ENCODE measurements at places on chromosomes 13 and 19.

DNA sequence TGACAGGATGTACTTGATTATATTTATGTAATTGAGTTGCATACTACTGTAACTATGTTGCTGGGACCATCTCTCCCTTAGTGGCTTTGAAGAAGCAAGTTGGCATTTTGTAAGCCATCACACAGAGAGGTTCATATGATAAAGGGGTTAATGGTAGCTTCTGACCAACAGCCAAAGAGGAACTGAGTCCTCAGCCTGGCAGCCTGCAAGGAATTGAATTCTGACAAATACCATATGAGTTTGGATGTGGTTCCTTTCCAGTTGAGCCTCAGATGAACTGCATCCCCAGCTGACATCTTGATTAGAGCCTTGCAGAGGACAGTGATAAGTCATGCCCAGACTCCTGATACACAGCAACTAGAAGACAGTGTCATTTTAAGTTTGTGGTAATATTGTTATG, 8.6 kb upstream of the MYCBP2 start:
- DNase-seq: no peak

GRCh38 chr19:23571175-23571574, 115.8 kb downstream of the ZNF675 start:
- no peak for DNase-seq

DNA sequence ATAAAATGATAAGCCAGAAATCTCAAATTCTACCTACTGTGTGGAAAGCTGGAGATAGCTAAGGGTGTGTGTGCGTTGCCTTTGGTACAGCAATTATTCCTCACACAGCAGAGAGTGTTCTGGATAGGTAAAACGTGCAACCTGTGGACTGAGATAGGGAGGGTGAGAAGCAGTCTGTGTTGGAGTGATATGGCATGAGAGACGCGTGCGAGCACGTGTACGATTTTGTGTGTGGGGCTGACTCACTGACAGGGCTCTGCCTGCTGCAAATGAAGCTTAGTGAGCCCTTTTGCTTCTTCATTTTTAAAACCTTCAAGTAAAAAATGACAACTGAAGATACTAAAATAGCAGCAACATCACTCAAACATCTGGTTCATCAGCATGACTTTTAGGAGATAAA, 35.7 kb upstream of the SLC10A2 start:
- no peak for DNase-seq

DNA sequence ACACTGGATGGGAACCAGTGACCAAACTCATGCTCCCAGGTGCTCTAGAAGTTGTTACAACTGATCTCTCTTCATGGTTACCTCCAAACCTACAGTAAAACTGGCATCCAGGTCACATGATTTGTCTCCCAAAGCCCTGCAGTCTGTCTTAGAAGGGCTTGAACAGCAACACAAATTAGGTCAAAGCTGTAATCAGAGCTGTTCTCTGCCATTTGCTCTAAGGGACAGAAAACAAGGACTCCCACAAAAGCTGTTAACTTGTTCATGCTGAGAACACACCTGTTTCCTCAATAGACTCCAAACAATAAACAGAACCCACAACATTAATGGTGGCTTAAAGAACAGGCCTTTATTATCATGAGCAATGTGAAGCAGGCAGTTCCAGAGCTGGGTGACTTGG, 8.0 kb downstream of the ZNF671 start:
- DNase-seq: no peak

DNA sequence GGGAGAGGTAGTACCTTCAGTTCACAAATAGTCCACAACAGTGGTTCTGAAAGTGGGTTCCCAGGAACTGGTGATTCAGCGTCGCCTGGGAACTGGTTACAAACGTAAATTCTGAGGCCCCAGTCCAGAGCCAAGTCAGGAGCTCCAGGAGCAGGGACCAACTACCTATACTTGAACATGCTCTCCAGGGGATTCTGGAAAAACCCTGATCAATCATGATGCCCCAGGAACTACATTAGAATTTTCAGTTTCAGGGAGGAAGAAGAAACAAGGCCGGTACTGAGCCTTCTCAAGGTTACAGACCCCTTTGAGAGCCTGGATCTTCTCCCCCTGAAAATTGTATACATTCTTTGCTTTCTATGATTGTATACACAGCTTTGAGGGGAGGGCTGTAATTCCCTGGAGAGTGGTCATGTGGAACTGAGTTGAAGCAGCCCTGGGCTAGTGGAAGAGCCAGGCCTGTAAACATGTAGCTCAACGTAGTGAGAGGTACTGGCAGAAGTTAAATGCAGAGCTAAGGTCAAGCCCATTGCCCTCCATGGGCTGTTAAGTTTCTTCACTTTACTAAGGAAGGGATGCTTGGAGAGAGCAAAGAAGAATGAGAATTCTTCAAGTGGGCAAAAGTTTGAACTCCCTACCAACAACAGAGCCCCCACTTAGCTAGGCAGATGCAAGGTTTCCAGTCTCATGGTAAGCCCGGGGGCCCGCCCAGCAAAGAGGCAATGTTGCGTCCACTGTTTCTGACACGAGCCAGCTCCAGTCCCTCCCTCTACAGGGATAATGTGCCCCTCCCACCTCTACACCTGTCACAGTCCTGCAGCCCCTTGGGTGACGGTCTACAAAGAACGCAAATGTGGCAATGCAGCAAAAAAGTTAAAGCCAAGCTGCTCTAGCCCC, 17.0 kb downstream of the DOCK9 start:
- no peak for DNase-seq

DNA sequence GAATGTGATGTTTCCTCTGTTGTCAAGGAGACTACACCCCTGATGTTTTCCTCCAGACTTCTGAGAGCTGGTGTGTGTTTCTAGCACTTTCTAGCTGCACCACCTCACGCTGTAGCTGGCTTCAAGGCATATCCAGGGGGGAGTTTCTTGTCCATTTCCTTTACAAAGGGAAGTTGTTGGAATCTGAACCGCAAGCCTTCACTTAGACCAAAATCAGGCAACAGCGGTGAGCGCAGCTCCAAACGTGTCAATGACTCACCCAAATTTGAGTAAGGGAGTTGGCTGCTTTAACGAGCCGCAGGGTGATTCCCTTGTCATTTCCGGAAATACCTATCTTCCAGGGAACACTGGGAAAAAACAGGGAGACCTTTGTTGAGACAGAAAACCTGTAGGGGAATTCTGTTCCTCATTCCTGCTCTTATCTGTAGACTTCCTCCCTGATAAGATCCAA, 2.5 kb downstream of the LDLR start:
- peak; percentile 89 for DNase-seq

Measured in fibroblast of skin of scalp (primary cell).